KBM-7 (cell line): ENCODE measurements at places on chromosomes 1 and 21.
A peak's percentile ranks its signal among the peaks of the same experiment; 100 is the strongest.

DNA sequence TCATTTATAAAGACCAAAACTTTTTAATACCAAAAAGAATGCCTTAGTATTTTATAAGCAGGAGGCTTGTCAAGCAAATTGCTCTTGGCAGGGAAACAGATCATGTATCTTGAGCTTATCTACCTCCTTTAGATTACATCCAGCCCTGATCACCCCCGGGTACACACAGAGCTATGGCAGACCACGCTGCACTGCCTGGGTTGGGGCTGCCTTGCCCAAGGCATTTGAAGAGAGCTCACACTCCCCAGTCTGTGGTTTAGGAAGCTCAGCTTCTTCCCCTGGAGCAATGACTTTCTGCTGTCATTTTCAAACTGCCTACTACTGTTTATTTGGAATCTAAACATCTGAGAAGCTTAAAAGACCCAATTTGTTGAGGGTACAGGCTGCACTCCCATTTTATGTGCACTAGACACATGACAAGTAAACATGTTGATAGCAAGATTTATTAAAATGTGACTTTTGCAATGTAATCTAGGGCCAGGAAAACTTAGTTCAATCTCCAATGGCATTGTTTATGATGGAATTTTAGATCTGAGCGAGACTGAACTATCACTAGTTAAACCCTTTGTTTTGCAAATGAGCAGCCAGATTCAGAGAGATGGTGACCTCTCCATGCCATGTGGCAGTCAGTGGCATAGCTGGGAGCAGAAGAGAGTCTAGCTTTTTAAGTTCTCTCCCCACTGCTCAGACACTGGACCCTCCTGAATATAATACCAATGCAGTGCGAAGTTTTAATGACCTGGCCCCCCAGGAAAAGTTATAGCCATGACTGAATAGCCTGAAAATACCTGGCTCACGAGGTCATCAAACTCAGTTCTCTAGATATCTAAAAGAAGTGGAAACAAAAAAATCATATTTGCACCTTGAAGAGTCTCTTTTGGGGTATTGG lies 214.9 kb downstream of the HLX start:
- peak; percentile 51 for DNase-seq

DNA sequence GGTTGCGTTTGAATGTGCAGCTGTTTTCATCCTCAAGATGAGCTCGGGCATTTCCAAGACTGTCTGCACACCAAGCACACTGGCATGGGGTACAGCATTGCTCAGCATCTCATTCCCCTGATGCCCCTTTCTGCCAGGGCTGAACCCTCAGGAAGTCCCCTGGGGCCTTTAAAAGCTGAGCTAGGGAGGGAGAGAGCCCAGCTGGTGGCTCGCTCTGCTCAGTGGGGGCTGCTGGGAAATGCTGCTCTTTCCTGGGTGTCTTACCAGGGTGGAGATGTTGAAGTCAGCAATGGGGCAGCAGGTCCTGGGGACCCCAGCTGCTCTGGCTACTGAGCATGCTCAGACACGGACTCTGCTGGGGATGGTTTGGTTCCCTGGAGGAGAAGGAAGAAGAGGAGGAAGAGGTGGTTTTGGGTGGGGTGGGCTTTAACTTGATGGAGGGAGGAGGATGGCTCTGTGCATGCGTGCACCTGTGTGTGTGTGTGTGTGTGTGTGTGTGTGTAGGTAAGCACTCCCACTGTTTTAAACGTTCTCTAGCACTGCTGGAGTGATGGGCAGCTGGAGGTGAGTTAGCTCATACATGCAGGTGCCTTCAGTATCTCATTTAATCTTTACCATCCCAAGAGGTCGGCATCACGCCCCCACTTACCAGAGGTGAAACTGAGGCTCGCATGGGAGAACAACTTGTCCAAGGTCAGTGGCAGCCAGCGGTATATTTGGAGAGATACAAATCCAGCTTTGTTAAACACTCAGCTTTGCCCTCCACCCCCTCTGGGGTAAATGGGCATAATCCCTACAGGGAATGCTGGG lies 40.9 kb downstream of the ACTL8 start:
- DNase-seq, result no peak

- no peak for DNase-seq
These were observed 320.0 kb downstream of the PCP4 start for GRCh38 chr21:40187244-40187643.

GRCh38 chr1:34278211-34278610 lies 101.5 kb downstream of the C1orf94 start:
- DNase-seq, result no peak

GRCh38 chr1:23249787-23250454 lies 32.6 kb upstream of the HTR1D start:
- DNase-seq, result peak; percentile 4
